Activated CD8-positive, alpha-beta memory T cell treated with anti-CD3 and anti-CD28 coated beads for 1 hour (primary cell): ENCODE measurements at places on chromosomes 12 and 14.
A peak's percentile ranks its signal among the peaks of the same experiment; 100 is the strongest.

GRCh38 chr14:23056145-23056955, 970 bp downstream of the CDH24 start:
- peak; percentile 19 for DNase-seq

- DNase-seq: no peak
Observed at GRCh38 chr12:18753481-18754123, 15.7 kb downstream of the CAPZA3 start.

DNA sequence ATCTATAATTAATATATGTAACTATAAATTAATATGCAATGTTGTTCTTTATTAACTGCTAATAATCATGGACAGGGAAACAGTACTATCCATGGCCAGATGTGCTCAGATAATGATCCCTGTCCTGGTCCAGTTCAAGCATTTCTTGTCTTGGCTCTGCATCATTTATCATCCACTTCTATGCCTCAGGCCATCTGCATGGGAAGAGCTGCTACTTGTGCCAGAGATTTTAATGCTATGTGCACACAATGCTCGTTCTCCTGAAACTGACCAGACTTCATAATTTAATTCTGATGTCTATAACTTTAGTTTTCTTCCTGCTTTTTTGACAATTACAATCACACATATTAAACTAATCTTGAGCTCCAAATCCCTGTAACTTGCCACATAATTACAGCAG, 11.2 kb upstream of the TMX1 start:
- no peak for DNase-seq

- DNase-seq: no peak
Observed at GRCh38 chr14:93926245-93926872, 785 bp upstream of the FAM181A start.

DNA sequence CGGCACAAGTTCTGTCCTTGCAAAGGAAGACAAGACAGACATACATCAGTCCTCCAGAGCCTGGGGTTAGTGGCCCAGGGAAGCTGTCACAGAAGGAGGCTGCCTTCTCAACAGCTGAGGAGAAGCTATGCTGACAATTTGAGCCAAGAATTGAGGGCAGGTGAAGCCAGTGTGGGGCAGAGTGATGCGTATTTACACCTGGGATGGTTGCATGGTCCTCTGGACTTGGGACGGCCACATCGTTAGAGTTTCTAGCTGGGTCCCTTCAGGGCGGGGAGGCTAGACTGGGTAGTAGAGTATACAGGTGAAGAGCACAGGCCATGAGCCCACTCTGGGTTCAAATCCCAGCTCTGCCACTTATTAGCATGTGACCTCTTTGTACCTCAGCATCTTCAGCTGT, 16.5 kb downstream of the KRT85 start:
- DNase-seq: no peak

GRCh38 chr12:93793983-93794382, 116.8 kb downstream of the CRADD start:
- no peak for DNase-seq

DNA sequence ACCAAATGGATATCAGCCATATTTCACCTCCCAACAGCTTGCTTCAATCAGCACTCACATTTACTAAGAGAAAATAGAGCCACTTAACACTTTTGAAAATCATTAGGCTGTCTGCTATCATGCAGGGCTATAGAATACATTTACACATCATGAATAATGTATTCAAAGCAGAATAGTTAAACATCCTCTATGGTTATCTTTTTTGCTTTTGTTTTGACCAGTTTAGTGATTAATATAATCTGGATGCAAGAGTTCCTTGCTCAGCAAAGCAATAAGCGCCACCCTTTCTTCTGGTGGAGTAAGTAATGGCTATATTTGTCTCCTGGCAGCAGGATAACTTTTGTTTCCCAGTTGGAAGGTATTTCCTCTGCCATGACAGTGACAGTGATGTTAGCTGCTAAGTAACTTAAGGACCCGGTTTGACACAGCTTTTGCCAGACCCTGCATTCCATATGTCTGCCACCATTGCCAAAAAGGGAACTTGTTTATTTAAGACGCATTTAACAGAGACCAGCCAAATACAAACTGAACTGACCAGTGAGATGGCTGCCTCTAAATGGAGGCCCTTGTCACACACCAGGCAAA, 70.3 kb upstream of the NR2C1 start:
- DNase-seq: no peak

- DNase-seq: no peak
Observed at GRCh38 chr12:101803978-101804377, 26.8 kb downstream of the GNPTAB start.

GRCh38 chr12:42056130-42056529, 88.5 kb downstream of the GXYLT1 start:
- no peak for DNase-seq

DNA sequence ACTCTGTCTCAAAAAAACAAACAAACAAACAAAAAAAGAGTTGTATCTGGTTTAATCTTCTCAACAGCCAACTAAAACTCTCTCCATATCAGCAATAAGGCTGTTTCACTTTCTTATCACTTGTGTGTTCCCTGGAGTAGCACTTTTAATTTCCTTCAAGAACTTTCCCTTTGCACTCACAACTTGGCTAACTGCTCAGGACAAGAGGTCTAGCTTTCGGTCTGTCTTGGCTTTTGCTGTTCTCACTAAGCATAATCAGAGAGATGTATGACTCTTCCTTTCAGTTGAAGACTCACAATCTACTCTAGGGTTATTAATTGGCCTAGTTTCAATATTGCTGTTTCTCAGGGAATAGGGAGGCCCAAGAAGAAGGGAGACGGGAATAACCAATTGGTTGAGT, 12.3 kb downstream of the NEMP1 start:
- no peak for DNase-seq

DNA sequence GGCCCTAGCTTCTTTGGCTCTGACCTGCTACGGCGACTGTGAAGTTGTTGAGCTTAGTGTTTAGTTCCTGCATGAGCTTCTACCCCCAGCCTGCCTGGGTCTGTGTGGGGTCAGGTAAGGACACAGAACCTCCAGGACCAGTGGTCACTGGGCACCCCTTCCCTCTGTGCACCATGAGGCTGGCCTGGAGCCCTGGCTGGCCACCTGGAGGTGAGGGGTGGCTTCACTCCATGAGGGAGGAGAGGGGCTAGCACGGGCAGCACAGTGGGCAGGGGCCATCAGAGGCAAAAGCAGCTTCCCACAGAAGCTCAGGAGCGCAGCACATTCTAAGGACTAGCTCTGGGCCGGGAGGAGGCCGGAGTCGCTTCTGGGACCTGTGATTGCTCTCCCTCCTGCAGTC, 36.7 kb downstream of the CCDC92 start:
- DNase-seq: no peak
